ENCODE measurements at places on chromosomes 2 and 18.
A peak's percentile ranks its signal among the peaks of the same experiment; 100 is the strongest.

DNA sequence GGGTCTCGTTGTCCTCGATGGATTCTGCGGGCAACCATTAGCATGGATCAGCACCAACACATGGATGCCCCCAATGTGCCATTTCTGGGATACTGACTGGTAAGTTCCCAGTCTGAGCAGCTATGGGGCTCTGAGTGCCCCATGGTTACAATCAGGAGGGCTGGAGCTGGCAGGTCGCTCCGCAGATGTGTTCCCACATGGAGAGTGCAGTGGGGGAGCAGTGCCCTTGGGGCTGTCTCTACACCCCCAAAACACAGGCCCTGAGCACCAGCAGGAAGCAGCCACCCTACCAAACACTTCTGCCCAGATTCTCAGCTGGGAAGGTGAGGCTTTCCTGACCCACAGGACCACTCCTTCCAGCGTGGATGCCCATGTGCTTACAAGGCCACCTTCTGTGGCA, 8.0 kb downstream of the NGEF start:
- no peak for DNase-seq

- DNase-seq = no peak
Measured at GRCh38 chr2:187838690-187839089, 284.5 kb upstream of the TFPI start.

- DNase-seq = no peak
Measured at GRCh38 chr2:214946949-214947348, 137.5 kb upstream of the BARD1 start.

DNA sequence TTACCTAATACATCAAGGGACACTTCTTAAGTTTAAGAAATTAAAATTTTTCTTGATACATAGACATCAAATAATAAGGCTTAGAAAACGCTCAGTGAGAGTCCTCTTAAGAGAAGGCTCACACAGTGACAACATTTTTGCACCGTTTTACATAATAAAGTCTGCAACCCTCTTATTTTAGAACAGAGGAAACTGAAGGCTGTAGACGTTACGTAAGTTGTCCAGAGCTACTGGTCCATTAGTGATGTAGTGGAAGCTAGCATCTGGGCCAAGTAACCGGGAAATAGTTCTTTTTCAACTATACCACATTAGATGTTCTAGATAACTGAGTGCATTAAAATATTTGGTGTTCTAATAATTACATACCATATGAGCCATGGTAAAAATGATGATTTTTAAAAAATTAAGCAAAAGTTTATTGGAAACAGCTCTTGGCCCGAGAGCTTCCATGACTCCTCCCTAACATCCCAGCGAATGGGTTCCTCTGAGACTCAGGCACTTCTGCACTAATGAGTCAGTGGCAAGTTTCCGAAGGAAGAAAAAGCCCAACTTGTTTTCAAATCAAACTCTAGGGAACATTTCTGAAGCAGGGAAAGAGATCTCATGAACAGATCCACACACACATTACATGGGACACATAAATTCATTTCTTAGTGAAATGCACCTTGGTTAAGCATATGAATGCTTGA, 232.6 kb upstream of the PXDN start:
- no peak for DNase-seq

DNA sequence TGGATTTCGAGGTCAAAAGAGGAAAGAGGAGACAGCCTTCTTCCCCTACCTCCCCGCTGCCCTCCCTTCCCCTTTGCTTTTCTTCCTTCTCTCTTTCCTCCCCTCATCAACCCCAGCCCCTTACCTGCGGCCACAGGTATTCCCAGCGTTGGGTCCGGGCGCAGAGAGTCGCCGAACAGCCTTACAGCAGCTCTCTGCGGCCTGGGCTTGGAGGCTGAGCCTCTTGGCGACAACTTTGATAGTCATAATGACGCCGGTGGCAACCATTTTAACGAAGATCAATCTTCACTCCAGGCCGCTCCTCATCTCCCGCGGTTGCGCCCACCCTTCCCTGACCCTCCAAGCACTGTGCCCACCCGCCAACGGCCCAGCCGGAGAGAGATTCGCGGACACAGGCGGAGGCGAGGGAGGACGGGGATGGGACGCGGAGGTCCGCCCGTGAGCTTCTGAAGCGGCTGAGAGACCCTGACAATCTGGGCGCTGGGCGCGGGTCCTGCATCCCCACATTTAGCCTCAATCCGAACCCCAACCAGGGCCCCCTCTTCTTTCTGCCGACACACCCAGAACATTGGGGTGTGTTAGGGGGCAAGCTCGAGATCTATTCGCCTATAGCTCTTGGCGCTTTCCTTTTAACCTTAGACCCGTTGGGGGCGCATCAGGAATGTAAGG, 1.5 kb upstream of the EVX2 start:
- DNase-seq = no peak

- DNase-seq = no peak
Measured at GRCh38 chr2:241010531-241011295, 12.3 kb downstream of the SNED1 start.

DNA sequence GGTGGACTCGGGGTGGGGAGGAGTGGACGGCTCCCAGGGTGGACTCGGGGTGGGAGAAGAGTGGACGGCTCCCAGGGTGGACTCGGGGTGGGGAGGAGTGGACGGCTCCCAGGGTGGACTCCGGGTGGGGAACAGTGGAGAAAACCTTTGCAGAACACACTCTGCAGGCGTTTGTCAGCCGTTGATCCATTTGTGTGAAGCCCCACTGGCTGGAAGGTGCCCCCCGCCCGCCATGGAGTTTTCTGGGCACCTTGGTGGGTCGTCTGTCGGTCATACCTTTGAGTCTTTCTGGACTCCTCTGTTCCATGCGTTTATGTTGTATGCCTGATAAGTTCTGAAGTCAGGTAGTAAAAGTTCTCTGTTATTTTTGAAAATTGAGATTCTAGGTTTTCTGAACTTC, 12.5 kb downstream of the CTDP1 start:
- DNase-seq = no peak

GRCh38 chr2:138777996-138778395, 2.2 kb downstream of the NXPH2 start:
- no peak for DNase-seq

DNA sequence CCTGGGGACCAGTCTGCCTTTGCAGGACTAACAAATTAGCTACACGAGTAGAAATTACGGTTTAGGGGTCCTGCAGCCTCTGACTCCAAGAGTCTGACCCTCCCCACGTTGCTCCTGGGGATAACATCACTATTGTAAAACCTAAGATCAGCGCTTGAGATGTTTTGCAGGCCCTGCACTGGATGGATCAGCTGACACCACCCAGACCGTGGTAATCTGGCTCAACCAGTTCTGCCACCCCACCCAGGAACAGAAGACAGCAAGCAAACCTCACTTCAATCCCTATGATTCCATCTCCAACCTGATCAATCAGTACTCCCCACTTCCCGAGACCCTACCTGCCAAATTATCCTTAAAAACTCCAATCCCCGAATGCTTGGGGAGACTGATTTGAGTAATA, 31.7 kb downstream of the NGEF start:
- no peak for DNase-seq

GRCh38 chr18:79735071-79735980, 55.7 kb downstream of the CTDP1 start:
- no peak for DNase-seq

DNA sequence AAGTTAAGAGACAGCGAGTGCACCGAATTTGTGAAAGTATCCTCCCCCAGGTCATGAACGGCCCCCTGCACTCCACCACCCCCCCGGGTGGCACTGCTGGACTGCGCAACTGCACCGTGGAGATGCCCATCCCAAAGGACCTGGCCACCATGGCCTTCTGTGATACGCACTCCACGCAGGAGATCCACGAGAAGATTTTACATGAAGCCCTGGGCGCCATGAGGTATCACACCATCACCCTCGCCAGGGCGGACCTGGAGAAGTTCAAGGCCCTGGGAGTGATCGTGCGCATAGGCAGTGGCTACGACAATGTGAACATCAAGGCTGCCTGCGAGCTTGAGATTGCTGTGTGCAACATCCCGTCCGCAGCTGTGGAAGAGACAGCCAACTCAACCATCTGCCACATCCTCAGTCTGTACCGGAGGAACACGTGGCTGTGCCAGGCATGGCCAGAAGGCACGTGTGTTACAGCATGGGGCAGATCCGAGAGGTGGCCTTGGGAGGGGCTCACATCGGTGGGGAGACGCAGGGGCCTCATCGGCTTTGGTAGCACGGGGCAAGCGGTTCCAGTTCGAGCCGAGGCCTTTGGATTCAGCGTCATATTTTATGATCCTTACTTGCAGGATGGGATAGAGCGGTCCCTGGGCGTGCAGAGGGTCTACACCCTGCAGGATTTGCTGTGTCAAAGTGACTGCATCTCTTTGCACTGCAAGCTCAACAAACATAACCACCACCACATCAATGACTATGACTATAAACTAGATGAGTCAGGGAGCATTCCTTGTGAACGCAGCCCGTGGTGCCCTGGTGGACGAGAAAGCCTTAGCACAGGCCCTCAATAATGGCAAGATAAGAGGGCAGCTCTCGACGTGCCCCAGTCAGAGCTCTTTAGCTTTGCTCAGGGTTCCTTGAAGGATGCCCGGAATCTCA, 290.8 kb upstream of the MC4R start:
- no peak for DNase-seq

DNA sequence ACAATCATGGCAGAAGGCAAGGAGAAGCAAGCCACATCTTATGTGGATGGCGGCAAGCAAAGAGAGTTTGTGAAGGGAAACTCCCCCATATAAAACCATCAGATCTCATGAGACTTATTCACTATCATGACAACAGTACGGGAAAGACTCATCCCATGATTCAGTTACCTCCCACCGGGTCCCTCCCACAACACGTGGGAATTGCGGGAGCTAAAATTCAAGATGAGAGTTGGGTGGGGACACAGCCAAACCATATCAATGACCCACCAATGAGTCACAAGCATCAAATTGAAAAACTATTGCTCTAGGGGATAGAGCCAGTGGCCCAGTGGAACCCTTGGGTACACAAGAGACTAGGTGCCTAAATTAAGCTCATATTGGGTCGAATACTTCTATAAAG, 157.4 kb downstream of the FBXO15 start:
- DNase-seq = no peak

- DNase-seq = peak; percentile 65
Measured at GRCh38 chr2:111918383-111918806, 20.0 kb downstream of the MERTK start.

DNA sequence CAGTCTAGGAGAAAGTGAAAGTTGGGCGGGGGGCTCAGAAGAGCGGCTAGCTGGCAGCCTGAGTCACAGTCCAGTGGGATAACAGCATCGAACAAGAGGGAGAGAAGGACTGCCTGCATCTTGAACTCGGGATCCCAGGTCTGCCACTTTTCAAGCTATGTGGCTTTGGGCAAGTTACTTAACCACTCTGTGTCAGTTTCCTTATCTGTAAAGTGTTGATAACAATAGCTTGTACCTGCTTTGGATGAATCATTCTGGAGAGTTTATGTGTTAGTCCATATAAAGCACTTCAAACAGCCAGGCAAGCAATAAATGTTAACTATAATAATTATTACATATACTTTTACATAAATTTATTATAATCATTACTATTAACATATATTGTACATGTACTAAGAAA, 4.6 kb downstream of the DYSF start:
- DNase-seq = no peak

DNA sequence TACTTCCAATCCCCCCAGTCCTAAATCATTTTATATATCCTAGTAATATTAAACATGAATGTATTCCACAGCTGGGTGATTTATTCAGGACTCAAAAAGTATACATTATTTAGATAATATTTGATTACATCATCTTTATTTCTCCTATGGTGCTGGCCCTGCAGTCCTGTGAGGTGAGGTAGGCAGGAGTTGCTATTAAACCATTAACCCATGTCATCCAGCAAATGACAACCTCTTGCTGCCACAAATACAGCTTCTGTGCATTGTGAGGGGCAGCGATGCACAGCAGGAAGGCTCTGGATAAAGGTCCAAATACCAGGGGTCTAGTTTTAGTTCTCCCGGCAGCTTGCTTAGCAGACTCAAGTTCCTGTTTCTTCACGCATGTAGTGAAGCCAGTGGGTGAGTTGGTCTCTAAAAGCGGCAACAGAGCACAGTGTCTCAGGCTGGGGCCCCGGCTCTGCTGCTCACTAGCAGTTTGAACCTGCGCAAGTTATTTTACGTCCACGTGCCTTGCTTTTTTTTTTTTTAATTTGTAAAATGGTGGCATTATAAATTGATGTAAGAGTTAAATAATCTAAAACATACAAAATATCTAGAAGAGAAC, 36.1 kb downstream of the INSIG2 start:
- DNase-seq = no peak

DNA sequence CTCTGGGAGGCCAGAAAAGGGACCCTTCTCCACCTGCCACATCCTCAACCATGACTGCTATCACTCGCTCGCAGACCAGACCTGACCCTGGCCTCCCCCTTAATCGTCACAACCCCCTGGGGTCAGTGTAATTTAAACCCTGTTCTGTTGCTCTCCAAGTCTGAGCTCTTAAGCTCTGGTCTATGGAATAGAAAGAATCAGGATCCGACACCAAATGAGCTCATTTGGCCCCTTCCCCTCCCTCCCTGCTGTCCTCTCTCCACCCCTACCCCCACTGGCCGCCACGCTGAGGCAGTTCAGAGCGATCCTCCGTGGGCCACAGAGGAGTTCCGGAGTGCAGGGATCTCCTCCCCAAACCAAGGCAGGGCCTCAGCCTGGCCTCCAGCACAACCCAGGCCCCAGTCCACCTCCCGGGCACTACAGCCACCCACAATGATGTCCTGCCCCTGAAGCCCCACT, 5.3 kb downstream of the DNMT3A start:
- DNase-seq = no peak

DNA sequence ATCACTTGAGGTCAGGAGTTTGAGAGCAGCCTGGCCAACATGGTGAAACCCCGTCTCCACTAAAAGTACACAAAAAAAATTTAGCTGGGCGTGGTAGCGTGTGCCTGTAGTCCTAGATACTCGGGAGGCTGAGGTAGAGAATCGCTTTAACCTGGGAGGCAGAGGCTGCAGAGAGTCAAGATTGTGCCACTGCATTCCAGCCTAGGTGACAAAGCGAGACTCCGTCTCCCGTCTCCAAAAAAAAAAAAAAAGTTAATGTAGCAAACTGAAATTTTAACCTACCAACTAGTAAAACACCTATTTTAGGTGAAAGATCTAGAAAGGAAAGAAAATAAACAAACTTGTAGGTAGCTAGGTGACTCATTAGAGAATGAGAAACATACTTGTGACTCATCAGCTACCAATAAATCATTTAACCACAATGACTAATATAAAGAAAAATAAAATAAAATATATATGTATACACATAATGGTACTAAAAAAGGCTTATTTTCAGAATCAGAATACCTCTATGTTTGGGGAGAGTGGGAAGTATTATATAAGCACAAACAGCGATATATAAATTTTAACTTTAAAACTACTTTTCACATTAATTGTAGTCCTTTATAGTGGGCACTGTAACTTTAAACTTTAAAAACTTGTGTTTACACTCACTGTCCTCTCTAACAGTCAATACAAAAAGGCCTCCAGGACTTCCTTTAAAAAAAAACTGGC, 36.6 kb downstream of the DARS1 start:
- peak; percentile 41 for DNase-seq

All from AG08395 (cell line).